ENCODE measurements at places on chromosomes 6 and 20.

DNA sequence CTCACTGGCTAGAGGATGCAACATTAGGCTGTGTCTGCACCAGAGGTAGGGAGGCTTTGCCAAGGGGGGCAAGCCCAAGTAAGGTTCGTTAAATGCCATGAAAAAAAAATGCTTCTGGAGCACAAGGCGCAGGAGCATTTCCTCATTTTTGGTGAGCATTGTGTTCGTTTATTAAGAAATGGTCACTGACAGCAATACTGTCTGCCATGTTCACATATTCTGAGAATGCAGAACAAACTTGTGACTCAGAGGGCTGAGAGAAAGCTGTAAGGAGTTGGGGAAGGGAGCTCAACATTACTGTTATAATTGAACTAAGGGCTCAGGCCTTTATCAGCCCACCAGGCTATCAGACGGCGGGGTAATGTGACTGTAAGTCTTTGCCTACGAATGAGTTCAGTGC is 465.4 kb upstream of the BTBD3 start:
- no peak overlapping the region for H3K4me3 ChIP-seq
- no peaks in the 10 kb centered on the region for H3K36me3 ChIP-seq
- no peaks in the 10 kb centered on the region for H3K27me3 ChIP-seq
- peaks cover 10% of the 10 kb centered on the region for H3K4me1 ChIP-seq
- no peak for DNase-seq
- H3K27ac ChIP-seq = peak overlapping the region; percentile 38

GRCh38 chr6:144912474-144912873 is 627.3 kb downstream of the UTRN start:
- DNase-seq = no peak
- H3K36me3 ChIP-seq = no peaks in the 10 kb centered on the region
- H3K4me3 ChIP-seq = no peak overlapping the region
- H3K4me1 ChIP-seq = no peaks in the 10 kb centered on the region
- H3K27ac ChIP-seq = no peak overlapping the region
- no peaks in the 10 kb centered on the region for H3K27me3 ChIP-seq

DNA sequence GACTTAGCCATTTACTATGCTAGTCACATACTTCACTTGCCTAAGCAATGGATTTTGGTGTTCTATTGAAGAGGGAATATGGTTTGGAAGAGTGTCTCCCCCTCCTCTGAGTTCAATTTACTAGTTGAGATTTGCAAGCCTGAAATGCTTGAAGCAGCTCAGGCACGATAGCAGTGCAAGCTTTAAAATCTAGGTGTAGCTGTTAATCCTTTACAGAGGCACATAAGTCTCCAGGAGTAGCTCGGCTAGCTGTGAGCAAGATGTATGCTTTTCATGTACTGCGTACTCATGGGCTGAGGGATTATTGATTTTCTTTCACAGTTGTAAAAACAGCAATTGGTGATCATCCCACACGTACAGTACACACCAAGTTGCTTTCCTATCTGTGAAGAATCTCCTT is 726 bp downstream of the FLRT3 start:
- H3K27ac ChIP-seq = no peak overlapping the region
- no peak overlapping the region for H3K4me3 ChIP-seq
- H3K4me1 ChIP-seq = no peaks in the 10 kb centered on the region
- H3K36me3 ChIP-seq = no peaks in the 10 kb centered on the region

DNA sequence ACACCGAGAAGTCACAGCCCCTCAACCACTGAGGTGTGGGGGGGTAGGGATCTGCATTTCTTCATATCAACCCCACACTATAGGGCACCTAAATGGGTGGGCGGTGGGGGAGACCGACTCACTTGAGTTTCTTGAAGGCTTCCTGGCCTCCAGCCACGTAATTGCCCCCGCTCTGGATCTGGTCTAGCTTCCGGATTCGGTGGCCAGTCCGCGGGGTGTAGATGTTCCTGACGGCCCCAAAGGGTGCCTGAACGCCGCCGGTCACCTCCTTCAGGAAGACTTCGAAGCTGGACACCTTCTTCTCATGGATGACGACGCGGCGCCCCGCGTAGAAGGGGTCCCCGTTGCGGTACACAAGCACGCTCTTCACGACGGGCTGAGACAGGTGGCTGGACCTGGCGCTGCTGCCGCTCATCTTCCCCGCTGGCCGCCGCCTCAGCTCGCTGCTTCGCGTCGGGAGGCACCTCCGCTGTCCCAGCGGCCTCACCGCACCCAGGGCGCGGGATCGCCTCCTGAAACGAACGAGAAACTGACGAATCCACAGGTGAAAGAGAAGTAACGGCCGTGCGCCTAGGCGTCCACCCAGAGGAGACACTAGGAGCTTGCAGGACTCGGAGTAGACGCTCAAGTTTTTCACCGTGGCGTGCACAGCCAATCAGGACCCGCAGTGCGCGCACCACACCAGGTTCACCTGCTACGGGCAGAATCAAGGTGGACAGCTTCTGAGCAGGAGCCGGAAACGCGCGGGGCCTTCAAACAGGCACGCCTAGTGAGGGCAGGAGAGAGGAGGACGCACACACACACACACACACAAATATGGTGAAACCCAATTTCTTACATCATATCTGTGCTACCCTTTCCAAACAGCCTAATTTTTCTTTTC is at the start of gene DCDC2:
Gene DCDC2, minus strand, starts transcription at position 724 of the 883 bp plus-strand sequence. Its CDS starts 309 bp downstream, at position 415.
- H3K27ac ChIP-seq = no peak within 1 kb of the TSS
- no peak within 1 kb of the TSS for H3K4me3 ChIP-seq
- H3K27me3 ChIP-seq = no peaks in the 10 kb centered on the region
- peak; percentile 78 for DNase-seq
- no peaks in the 10 kb centered on the region for H3K36me3 ChIP-seq
- H3K4me1 ChIP-seq = peaks cover 3% of the 10 kb centered on the region

GRCh38 chr6:166565084-166565967 is 21.2 kb downstream of the RAMACL start:
- no peaks in the 10 kb centered on the region for H3K4me1 ChIP-seq
- H3K4me3 ChIP-seq = no peak overlapping the region
- no peaks in the 10 kb centered on the region for H3K27me3 ChIP-seq
- no peak overlapping the region for H3K27ac ChIP-seq

DNA sequence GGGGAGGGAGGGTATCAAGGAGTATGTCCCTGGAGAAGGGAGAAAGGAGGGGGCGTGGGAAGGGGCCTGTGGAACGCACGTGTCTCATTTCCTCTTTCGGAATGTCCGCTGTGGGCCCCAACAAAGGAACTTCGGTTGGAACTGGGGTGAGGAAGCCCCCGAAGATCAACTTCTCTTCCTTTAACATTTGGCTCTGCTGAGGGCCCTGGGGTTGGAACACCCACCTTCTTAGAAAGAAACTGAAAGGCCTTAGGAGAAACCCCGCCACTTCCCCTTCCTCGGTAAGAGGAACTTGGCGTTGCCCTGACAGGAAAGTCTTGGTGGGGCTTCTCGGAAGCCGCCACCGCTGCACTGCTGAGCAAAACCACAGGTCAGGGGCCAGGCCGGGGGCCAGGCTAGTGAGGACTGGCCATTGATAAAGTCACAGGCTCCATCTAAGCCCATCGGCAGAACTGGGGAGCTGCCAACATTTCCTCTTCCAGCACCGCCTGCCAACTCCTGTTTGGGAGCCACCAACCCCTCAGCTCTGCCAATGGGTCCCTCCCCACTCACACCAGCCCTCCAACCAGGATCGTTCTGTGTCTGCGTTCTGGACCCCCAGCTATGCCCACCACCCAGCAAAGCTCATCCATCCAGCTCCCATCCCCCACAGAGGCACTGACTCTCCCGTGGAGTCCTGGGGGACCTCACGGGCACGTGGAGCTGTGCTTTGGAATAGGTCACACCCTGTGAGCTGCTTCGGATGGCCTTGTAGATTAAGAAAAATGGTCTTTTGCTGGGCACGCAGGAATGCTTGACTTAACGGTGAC is 44.8 kb downstream of the FGD2 start:
- H3K4me1 ChIP-seq = no peaks in the 10 kb centered on the region
- H3K27ac ChIP-seq = no peak overlapping the region
- H3K27me3 ChIP-seq = no peaks in the 10 kb centered on the region
- no peaks in the 10 kb centered on the region for H3K36me3 ChIP-seq
- DNase-seq = peak; percentile 10

- H3K27ac ChIP-seq = no peak overlapping the region
- H3K4me1 ChIP-seq = no peaks in the 10 kb centered on the region
- H3K4me3 ChIP-seq = no peak overlapping the region
Observed at GRCh38 chr6:25916789-25917490, 13.6 kb downstream of the SLC17A2 start.

- H3K4me3 ChIP-seq = no peak overlapping the region
- H3K36me3 ChIP-seq = no peaks in the 10 kb centered on the region
- no peak for DNase-seq
- no peak overlapping the region for H3K27ac ChIP-seq
Observed at GRCh38 chr6:20302702-20303251, 90.5 kb upstream of the MBOAT1 start.

DNA sequence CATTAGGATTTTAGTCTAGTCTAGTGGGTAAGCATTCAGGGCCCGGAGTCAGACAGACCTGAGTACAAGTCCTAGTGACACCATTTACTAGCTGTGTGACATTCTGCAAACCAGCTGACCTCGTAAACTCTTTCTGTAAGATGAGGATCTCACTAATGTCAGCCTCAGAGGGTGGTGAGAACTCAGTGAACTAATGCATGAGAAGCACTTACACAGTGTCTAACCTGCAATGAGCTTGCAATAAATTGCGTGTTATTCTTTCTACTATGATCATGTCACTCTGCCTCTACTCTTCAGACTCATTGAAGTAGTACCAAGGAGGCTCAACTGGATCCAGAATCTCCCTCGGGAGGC is 41.1 kb upstream of the ZNF831 start:
- H3K36me3 ChIP-seq = no peaks in the 10 kb centered on the region
- no peak overlapping the region for H3K27ac ChIP-seq
- no peaks in the 10 kb centered on the region for H3K4me1 ChIP-seq
- no peak overlapping the region for H3K4me3 ChIP-seq
- no peak for DNase-seq

GRCh38 chr20:50541606-50542041 is 31.4 kb downstream of the PTPN1 start:
- no peak for DNase-seq
- H3K4me3 ChIP-seq = no peak overlapping the region
- H3K27ac ChIP-seq = peak overlapping the region; percentile 74
- H3K4me1 ChIP-seq = peaks cover 17% of the 10 kb centered on the region
- H3K27me3 ChIP-seq = no peaks in the 10 kb centered on the region

GRCh38 chr6:95768539-95768938 is 191.2 kb downstream of the MANEA start:
- H3K4me3 ChIP-seq = no peak overlapping the region
- no peaks in the 10 kb centered on the region for H3K4me1 ChIP-seq
- H3K27me3 ChIP-seq = no peaks in the 10 kb centered on the region
- no peak overlapping the region for H3K27ac ChIP-seq
- H3K36me3 ChIP-seq = no peaks in the 10 kb centered on the region

GRCh38 chr6:42394881-42395620 is 56.7 kb downstream of the TRERF1 start:
- peaks cover 3% of the 10 kb centered on the region for H3K4me1 ChIP-seq
- H3K27ac ChIP-seq = no peak overlapping the region
- H3K4me3 ChIP-seq = no peak overlapping the region
- H3K36me3 ChIP-seq = no peaks in the 10 kb centered on the region

DNA sequence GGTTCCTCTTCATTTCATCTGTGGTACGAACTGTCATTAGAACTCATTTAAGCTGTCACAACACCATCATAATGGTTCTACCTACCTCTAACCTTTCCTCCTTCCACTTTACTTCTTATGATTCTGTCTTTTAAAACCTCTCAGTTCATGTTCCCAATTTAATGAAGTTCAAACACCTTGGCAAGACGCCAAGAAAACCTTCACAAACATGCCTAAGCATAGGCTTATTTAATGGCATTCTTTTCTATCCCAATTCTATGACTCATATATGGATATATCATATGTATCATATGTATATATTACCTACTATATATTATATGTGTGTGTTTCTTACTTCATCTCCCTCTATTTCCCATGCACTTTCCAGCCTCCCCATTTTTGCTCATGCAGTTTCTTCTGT is 283.4 kb upstream of the TBX18 start:
- H3K27me3 ChIP-seq = no peaks in the 10 kb centered on the region
- H3K4me3 ChIP-seq = no peak overlapping the region

GRCh38 chr20:38050686-38051085 is 17.1 kb downstream of the RPRD1B start:
- H3K4me1 ChIP-seq = peaks cover 23% of the 10 kb centered on the region
- no peak for DNase-seq
- H3K4me3 ChIP-seq = no peak overlapping the region
- peak overlapping the region; percentile 83 for H3K27ac ChIP-seq
- H3K27me3 ChIP-seq = no peaks in the 10 kb centered on the region

GRCh38 chr6:136762022-136762975 is 30.0 kb downstream of the MAP3K5 start:
- no peaks in the 10 kb centered on the region for H3K4me1 ChIP-seq
- H3K27me3 ChIP-seq = no peaks in the 10 kb centered on the region
- H3K27ac ChIP-seq = no peak overlapping the region
- H3K36me3 ChIP-seq = no peaks in the 10 kb centered on the region
- H3K4me3 ChIP-seq = no peak overlapping the region
- DNase-seq = no peak

DNA sequence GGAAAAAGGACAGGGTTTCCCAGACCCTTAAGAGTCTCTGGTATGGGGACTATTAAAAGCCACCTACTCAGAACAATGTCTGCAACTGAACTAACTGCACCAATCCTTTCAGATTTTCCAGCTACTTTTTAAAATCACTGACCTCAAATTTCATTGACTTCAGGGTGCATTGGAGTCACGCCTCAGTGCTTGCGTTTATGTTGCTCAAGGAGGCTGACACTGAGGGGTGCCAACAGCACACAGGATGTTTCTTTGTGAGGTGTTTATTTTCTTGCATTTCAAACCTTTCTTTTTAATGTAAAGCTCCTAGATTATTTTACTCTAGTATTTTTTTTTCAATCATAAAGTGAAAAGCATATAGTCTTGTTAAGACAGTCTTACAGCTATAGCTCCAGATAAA is 402.0 kb upstream of the SLC35B3 start:
- no peak overlapping the region for H3K27ac ChIP-seq
- no peak overlapping the region for H3K4me3 ChIP-seq
- H3K27me3 ChIP-seq = no peaks in the 10 kb centered on the region
- DNase-seq = no peak
- no peaks in the 10 kb centered on the region for H3K4me1 ChIP-seq

DNA sequence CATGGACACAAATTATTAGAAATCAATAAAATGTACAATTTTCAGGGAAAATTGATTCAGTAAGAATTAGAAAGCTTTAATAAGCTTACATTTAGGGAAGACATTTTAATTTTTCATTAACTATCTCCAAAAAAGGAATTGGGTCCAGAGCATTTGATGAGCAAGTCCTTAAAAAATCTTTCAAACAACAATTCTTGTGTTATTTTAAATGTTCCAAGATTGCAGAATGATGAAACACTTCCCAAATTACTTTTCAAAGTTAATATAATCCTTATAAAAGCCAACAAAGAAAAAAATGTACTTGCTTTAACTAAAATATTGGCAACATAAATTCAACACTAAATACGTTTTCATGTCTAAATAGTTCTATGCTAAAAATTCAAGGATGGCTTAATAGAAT is 102.0 kb downstream of the ADAT2 start:
- H3K4me1 ChIP-seq = no peaks in the 10 kb centered on the region
- H3K27me3 ChIP-seq = no peaks in the 10 kb centered on the region
- no peak overlapping the region for H3K4me3 ChIP-seq
- H3K36me3 ChIP-seq = no peaks in the 10 kb centered on the region

DNA sequence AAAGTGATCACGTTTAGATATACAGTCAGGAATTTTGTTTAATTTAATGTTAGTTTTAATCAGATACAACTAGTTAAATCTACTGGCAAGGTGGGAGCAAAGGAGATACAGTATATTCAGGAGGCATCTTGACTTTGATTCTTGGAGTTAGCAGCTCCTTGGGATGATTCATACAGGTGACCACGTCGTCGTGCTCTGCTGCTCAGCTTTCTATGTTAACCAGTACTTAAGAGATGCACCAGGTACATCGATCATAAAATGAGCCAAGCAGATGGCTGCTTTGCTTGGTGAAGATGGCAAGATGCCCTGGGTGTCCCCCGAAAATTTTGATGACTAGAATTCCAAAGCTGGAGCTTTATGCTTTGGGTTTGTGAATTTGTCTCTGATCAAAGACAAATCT is 64.7 kb downstream of the TBC1D7 start:
- no peaks in the 10 kb centered on the region for H3K27me3 ChIP-seq
- H3K4me1 ChIP-seq = peaks cover 3% of the 10 kb centered on the region
- no peak overlapping the region for H3K27ac ChIP-seq
- no peak for DNase-seq
